Right lobe of liver (tissue), 6 donors: ENCODE measurements at places on chromosomes 1 and 21. TPM values are rescaled to one million over a fixed set of nuclear protein-coding genes. Genes with fewer than 3 reads are reported as not detected.

DNA sequence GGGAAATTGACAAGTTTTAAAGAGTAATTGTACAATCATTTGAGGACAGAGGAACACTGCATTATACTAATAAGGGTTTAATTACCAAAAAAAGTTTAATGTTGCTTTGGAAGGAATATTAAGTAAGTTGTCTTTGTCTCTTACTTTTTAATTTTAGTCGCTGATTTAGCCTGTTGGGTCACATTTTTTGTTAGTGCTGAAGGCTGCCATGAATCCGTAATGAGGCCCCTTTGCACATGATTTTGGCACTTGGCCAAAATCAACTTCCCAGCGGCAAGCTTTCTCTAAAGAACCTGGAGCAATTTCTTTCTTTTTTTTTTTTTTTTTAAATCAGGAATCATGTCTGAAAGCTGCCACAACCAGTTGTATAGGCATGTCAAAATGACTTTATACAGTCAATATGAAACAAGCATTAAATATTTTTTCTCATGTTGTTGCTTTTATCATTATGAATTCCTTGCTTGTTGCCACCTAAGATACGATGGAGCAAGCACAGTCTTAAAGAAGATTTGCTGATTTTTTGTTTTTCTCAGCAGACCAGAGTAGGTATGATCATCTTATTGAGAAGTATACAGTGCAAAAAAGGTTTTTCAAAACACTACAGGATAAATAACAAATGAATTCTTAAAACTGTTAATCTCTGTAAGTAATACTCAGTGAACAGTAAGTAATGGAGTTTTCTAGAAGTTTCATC, 690.4 kb downstream of the USP25 start:
- peak overlapping the region; percentile 50 for H3K4me3 ChIP-seq
- H3K36me3 ChIP-seq = no peaks in the 10 kb centered on the region
- H3K27me3 ChIP-seq = no peaks in the 10 kb centered on the region
- H3K27ac ChIP-seq = peak overlapping the region; percentile 83
- DNase-seq = peak; percentile 70
- peaks cover 20% of the 10 kb centered on the region for H3K4me1 ChIP-seq

The MAP1LC3C gene
- not detected for total RNA-seq

GRCh38 chr1:244060686-244061085, 9.6 kb downstream of the ZBTB18 start:
- H3K36me3 ChIP-seq = no peaks in the 10 kb centered on the region
- H3K4me1 ChIP-seq = peaks cover 14% of the 10 kb centered on the region
- no peak overlapping the region for H3K27ac ChIP-seq
- no peak overlapping the region for H3K4me3 ChIP-seq

- no peaks in the 10 kb centered on the region for H3K36me3 ChIP-seq
- no peaks in the 10 kb centered on the region for H3K4me1 ChIP-seq
- H3K27ac ChIP-seq = no peak overlapping the region
- no peak overlapping the region for H3K4me3 ChIP-seq
- DNase-seq = no peak
- no peaks in the 10 kb centered on the region for H3K27me3 ChIP-seq
These were observed 19.5 kb downstream of the TSPAN2 start for GRCh38 chr1:115069659-115070308.

DNA sequence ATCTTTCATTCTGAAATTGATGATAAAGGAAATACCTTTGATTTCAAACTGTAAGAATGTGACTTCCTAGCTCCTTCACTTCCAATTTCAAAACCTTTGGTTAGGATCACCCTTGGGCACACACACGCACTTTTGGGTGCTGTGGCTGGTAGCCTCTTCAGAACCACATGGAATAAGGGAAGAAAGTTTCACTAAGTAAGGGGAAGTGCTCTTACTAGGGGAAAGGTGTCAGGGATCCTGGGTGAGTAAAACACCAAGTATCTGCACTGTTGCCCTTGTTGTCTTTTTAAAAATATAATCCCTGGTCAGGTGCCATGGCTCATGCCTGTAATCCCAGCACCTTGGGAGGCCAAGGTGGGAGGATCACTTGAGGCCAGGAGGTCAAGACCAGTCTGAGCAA, 132.4 kb downstream of the SDCCAG8 start:
- H3K27ac ChIP-seq = no peak overlapping the region
- DNase-seq = no peak
- H3K4me1 ChIP-seq = no peaks in the 10 kb centered on the region
- H3K27me3 ChIP-seq = no peaks in the 10 kb centered on the region
- no peaks in the 10 kb centered on the region for H3K36me3 ChIP-seq
- no peak overlapping the region for H3K4me3 ChIP-seq

DNA sequence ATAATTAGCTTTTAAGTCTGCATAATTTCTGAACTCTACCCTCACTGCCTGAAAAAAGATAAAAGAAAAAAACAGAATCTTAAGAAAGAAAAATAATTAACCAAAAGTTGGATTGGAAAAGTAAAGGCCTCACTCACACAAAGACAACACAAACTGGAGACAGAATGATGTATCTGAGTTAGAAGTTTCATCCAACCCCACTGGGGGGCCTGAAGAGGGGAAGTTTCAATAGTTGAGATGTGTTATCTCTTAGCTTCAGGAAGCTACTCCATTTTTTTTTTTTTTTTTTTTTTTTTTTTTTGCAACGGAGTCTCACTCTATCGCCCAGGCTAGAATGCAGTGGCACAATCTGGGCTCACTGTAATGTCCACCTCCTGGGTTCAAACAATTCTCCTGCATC, 19.9 kb downstream of the SYDE2 start:
- no peak overlapping the region for H3K4me3 ChIP-seq
- no peak overlapping the region for H3K27ac ChIP-seq
- H3K27me3 ChIP-seq = no peaks in the 10 kb centered on the region
- no peak for DNase-seq

- no peaks in the 10 kb centered on the region for H3K4me1 ChIP-seq
- H3K27me3 ChIP-seq = no peaks in the 10 kb centered on the region
- H3K4me3 ChIP-seq = no peak overlapping the region
These were observed 43.4 kb upstream of the MRPS6 start for GRCh38 chr21:34029743-34030528.

DNA sequence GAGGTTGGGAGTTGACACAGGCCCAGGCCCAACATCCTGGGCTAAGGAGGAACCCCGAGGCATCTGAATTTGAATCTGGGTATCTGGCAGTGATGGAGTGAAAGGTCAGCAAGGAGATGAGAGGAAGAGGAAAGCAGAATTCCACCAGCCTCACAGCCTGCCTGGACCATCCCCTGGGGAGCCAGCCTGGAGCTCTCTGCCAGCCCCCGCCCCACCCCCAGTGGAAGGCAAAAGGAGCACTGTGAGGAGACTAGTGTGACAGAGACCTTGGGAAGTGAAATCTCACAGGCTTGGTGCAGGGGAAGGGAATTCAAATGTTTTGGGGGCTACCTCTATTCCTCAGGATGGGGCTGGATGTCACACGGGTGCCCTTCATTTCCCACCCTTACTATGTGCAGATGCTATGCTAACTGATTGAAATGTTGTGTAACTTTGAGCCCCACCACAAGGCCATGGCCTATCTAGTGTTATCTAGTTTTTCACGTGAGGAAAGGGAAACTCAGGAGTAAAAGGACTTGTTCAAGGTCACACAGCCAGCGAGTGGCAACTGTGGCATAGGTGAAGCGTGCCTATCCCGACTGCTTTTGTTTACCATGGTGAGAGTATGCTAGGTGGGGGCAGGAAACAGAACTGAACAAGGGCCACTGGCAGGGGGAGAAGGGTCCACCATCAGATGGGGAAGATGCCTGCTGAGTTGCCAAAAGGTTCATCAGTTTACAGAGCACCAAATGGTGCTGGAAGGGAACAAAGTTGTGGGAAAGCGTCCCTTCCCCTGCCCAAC, 29.8 kb downstream of the AHDC1 start:
- no peaks in the 10 kb centered on the region for H3K36me3 ChIP-seq
- peaks cover 2% of the 10 kb centered on the region for H3K4me1 ChIP-seq
- DNase-seq = no peak
- H3K4me3 ChIP-seq = no peak overlapping the region
- H3K27ac ChIP-seq = no peak overlapping the region
- H3K27me3 ChIP-seq = no peaks in the 10 kb centered on the region

The SV2A gene
- total RNA-seq = 0.14 TPM

The AIRE gene
- not detected for total RNA-seq

GRCh38 chr1:195867638-195868037, 740.6 kb downstream of the KCNT2 start:
- H3K27ac ChIP-seq = no peak overlapping the region
- no peak for DNase-seq
- H3K4me1 ChIP-seq = no peaks in the 10 kb centered on the region
- H3K36me3 ChIP-seq = no peaks in the 10 kb centered on the region
- no peak overlapping the region for H3K4me3 ChIP-seq
- H3K27me3 ChIP-seq = no peaks in the 10 kb centered on the region

DNA sequence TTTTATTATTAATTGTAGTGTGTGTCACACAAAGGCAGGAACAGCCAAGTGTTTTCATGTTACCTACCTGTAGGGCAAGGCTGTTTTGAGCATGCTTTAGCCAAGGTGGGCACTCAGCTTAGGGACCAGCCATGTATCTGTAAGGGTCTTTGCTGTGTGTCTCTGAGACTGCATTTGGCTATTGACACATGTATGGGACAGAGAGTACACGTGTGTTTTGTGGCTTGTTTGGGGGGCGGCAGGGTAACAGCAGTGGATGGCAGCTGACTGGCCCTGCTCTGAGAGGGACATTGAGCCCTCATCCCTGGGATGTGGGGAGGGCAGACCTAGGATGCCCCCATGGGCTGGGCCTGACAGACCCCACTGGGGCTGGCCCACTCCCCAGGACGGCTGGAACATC, 6.9 kb downstream of the CATSPER4 start:
- no peak overlapping the region for H3K4me3 ChIP-seq
- DNase-seq = no peak
- H3K4me1 ChIP-seq = no peaks in the 10 kb centered on the region
- no peaks in the 10 kb centered on the region for H3K36me3 ChIP-seq
- H3K27ac ChIP-seq = no peak overlapping the region

DNA sequence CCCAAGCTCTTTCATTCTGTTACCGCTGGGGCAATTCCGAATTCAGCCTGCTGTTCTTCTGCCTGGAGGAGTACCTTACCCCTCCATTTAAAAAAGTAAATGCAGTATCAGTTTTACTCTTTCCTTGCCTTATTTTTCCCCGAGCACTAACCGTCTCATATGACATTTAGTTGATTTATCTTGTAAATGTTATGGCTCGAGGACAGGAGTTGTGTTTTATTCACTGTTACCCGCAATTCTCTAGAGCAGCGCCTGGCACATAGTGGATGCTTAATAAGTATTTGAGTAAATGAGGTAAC, 425 bp upstream of the TADA1 start:
- H3K4me1 ChIP-seq = no peaks in the 10 kb centered on the region
- no peak for DNase-seq
- H3K36me3 ChIP-seq = no peaks in the 10 kb centered on the region
- H3K27me3 ChIP-seq = no peaks in the 10 kb centered on the region

DNA sequence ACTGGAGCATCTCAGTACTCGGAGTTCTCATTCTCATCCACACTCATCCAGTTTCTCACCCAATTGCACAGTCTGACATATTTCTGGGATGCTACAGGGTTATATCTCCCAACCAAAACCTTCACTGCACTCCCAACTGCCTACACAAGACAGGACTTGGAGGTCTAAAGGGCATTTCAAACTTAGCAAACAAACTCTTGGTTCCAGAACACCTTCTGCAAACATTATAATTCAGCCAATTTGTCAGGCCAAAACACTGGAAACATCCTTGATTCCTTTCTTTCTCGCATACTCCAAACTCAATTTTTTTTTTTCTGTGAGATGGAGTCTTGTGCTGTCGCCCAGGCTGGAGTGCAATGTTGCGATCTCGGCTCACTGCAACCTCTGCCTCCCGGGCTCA, 7.9 kb downstream of the SLAMF1 start:
- no peak overlapping the region for H3K4me3 ChIP-seq
- H3K36me3 ChIP-seq = no peaks in the 10 kb centered on the region
- peak overlapping the region; percentile 6 for H3K27ac ChIP-seq
- no peaks in the 10 kb centered on the region for H3K27me3 ChIP-seq
- no peak for DNase-seq
- peaks cover 15% of the 10 kb centered on the region for H3K4me1 ChIP-seq

DNA sequence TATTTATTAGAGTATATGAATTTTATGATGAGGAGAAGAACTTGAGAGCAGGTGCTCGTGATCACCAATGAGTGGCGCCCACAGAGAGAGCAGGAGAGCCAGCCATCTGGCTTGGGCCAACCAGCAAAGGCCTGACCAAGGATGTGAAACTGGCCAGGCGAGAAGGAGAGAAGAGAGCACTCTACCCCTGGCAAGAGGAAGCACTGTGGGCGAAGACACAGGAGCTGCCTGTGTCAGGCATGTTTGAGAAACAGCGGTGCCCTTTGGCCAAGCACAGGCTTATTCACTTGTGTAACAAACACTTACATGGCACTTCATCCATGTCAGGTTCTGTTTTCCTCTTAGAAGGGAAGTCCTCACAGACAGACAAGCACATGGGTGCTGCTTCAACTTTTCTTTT, 4.2 kb upstream of the SIPA1L2 start:
- H3K36me3 ChIP-seq = no peaks in the 10 kb centered on the region
- no peak overlapping the region for H3K27ac ChIP-seq
- peak; percentile 69 for DNase-seq
- peaks cover 18% of the 10 kb centered on the region for H3K4me1 ChIP-seq
- no peaks in the 10 kb centered on the region for H3K27me3 ChIP-seq
